ENCODE measurements at places on chromosomes 6 and 20. TPM values are rescaled to one million over a fixed set of nuclear protein-coding genes. Genes with fewer than 3 reads are reported as not detected.

DNA sequence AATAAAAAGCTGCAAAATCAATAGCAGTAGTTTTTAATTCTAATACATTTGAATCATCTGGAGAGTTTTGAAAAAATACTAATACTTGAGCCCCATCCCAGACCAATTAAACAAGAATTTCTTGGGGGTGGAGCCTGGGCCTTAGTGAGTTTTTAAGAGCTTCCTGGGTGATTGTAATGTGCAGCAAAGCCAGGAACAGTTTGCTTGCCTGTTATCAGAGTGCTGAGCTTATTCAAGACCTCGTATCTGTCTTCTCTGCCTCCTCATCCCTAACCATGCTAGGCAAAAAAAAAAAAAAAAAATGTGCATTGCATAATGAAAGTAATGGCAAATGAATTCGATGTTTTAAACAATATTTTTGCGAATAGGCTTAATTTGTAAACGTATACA lies 36.4 kb upstream of the MYB start:
- H3K27ac ChIP-seq, result no peak overlapping the region
- peaks cover 35% of the 10 kb centered on the region for H3K27me3 ChIP-seq
- no peak for DNase-seq

- peaks cover 18% of the 10 kb centered on the region for H3K27me3 ChIP-seq
- DNase-seq, result no peak
- H3K4me1 ChIP-seq, result peaks cover 3% of the 10 kb centered on the region
- no peaks in the 10 kb centered on the region for H3K36me3 ChIP-seq
- no peak overlapping the region for H3K27ac ChIP-seq
Observed at GRCh38 chr20:41638456-41638855, 20.3 kb upstream of the CHD6 start.

DNA sequence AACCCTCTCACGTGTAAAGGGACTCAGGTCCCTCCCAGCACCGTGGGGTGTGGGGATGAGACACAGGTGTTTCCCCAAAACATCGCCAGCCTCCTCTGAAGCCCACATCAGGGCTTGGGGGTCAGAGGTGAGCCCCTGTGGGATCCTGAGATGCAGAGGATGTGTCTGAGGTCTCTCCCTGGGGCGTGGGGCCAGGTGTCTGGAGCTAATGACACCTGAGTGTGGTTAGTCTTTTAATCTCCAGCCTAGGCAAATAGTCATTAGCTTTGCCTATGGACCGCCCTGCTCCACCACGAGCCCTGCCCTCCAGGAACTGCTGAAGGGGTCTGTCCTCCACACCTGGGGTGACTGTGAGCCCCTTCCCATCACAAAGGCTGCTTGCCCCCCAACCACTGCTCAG lies 1.7 kb downstream of the SRMS start:
- H3K27me3 ChIP-seq, result peaks cover 3% of the 10 kb centered on the region
- H3K4me3 ChIP-seq, result no peak overlapping the region
- peaks cover 4% of the 10 kb centered on the region for H3K4me1 ChIP-seq
- no peaks in the 10 kb centered on the region for H3K36me3 ChIP-seq
- no peak for DNase-seq
- H3K27ac ChIP-seq, result no peak overlapping the region

CLPSL1 gene
- not detected for total RNA-seq

FNDC11 gene
- 0.52 TPM for total RNA-seq

DNA sequence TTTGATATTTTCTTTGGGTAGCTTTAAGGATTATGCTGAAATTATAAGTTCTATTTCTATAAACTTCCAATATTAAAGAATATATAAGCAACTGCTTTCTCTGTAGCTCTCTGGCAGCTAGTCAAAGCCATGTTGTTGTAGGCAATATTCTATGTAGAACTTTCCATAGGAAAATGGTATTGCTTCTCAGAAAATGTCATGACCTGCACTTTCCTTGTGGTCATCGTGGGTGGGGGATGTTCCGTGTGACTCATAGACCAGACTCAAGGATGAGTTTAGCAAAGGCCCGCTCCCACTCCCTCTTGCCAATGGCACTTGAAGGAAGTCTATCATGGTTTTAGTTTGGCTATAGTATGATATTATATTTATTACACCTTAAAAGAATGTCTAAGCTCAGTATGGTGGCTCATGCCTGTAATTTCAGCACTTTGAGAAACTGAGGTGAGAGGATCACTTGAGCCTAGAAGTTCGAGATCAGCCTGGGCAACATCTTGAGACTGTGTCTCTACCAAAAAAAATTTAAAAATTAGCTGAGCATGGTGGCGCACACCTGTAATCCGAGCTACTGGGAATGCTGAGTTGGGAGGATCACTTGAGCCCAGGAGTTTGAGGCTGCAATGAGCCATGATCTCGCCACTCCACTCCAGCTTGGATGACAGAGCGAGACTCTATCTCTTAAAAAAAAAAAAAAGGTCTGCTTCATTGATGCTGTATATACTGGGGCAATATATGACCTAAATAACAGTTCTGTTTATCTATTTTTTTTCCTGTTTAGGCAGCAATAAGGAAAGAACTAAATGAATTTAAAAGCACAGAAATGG lies 36.6 kb upstream of the LTV1 start:
- no peaks in the 10 kb centered on the region for H3K27me3 ChIP-seq
- no peak overlapping the region for H3K4me3 ChIP-seq
- H3K27ac ChIP-seq, result no peak overlapping the region
- H3K36me3 ChIP-seq, result peaks cover 23% of the 10 kb centered on the region
- no peaks in the 10 kb centered on the region for H3K4me1 ChIP-seq

DNA sequence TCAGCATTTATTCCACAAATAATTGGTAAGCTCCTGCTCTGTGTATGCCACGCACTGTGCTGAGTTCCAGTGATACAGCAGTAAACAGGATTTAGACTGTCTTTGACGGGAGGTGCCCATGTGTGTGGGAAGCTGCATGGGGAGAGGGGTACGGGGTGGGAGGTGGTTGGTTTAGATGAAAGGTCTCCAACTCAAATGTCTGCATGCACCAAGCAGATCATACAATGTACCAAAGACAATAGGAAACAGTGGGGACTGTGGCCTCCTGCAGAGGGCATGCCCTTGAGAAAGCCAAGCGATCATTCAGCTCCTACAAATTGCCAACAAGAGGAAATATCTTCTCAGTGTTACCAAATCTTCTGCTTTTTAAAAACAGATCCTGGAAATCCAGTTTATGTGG lies 36.1 kb downstream of the SLC22A2 start:
- no peaks in the 10 kb centered on the region for H3K36me3 ChIP-seq
- no peaks in the 10 kb centered on the region for H3K4me1 ChIP-seq
- peaks cover 12% of the 10 kb centered on the region for H3K27me3 ChIP-seq

- no peaks in the 10 kb centered on the region for H3K27me3 ChIP-seq
- no peak overlapping the region for H3K4me3 ChIP-seq
- H3K4me1 ChIP-seq, result no peaks in the 10 kb centered on the region
- DNase-seq, result no peak
- no peaks in the 10 kb centered on the region for H3K36me3 ChIP-seq
- no peak overlapping the region for H3K27ac ChIP-seq
Observed at GRCh38 chr6:85172161-85172560, 277.7 kb upstream of the NT5E start.

DNA sequence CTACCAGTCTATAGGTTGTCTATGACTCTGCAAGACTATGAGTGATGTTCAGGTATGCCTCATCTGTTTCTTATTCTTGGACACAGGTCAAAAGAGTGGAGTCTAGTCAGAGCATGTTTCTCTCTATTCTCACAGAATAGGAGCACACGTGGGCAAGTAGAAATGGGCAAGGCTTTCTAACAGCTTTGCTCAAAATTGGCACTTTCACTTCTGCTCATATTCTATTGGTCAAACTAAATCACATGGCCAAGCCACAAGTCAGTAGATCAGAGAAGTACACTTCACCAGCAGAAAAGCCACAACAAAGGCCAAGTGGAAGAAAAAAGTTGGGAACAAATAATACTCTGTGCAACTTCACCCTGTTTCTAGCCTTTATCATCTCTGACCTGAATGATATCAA lies 354.5 kb upstream of the SYNCRIP start:
- H3K36me3 ChIP-seq, result no peaks in the 10 kb centered on the region
- no peak overlapping the region for H3K4me3 ChIP-seq
- H3K4me1 ChIP-seq, result no peaks in the 10 kb centered on the region
- H3K27ac ChIP-seq, result no peak overlapping the region
- no peaks in the 10 kb centered on the region for H3K27me3 ChIP-seq
- DNase-seq, result no peak

GRCh38 chr6:157823528-157824370 lies 703 bp downstream of the SNX9 start:
- H3K4me3 ChIP-seq, result peak overlapping the region; percentile 98
- no peak for DNase-seq
- H3K27me3 ChIP-seq, result no peaks in the 10 kb centered on the region

- H3K27ac ChIP-seq, result no peak overlapping the region
- no peak overlapping the region for H3K4me3 ChIP-seq
- no peaks in the 10 kb centered on the region for H3K4me1 ChIP-seq
- DNase-seq, result no peak
- peaks cover 3% of the 10 kb centered on the region for H3K27me3 ChIP-seq
- no peaks in the 10 kb centered on the region for H3K36me3 ChIP-seq
Observed at GRCh38 chr6:76422511-76423213, 350.2 kb upstream of the IMPG1 start.

DNA sequence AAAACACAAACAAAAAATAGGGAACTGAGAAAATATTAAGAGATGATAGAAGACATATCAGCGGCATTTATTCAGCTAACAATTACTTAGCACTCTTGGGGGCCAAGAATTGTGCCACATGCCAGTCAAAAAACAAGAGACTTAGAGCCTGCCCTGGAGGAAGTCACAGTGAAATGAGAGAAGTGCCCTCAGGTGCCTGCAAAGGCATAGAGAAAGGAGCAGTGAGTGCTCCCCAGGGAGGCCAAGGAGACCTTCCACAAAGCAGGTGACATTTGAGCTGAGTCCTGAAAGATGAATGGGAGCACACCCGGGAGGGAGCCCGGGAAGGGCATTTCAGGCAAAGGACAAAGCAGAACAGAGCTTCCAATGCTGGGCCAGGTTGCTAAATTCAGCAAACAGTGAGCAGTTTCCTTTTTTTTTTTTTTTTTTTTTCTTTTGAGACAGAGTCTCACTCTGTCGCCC lies 184.7 kb upstream of the JARID2 start:
- no peaks in the 10 kb centered on the region for H3K36me3 ChIP-seq
- no peak overlapping the region for H3K27ac ChIP-seq
- H3K4me3 ChIP-seq, result no peak overlapping the region

DNA sequence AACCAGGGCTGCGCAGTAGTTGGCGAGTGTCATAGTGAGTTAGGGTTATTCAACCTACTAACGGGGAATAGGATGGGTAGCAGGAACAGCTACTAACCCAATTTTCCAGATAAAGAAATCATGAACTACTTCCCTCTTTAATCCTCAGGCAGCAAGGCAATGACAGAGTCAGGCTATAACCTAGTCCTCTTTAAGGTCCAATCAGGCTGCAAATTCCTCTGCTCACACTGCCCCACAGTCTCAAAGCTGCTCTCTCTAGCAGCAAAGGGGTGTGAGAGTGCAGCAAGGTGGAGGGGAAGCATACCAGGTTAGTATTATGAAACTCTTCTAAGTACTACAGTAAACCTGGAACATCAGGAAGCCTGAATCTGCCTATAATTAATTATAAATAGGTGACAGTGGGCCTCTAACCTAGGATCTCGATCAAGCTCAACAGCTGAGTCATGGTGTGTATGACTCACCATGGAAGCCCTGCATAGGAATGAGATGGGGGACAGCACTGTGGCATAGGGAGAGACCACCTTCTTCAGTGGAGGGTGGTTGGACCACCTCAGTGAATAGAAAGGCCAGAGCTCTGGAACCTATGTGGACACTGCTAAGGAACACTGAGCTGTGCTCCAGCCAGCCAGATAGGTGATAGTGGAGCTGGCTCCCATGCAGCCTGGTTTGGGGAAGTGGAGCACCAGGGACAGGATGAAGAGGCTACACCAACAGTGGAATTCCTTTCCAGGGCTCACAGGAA lies 7.9 kb downstream of the PEX6 start:
- no peaks in the 10 kb centered on the region for H3K27me3 ChIP-seq
- H3K27ac ChIP-seq, result peak overlapping the region; percentile 21
- DNase-seq, result no peak

DNA sequence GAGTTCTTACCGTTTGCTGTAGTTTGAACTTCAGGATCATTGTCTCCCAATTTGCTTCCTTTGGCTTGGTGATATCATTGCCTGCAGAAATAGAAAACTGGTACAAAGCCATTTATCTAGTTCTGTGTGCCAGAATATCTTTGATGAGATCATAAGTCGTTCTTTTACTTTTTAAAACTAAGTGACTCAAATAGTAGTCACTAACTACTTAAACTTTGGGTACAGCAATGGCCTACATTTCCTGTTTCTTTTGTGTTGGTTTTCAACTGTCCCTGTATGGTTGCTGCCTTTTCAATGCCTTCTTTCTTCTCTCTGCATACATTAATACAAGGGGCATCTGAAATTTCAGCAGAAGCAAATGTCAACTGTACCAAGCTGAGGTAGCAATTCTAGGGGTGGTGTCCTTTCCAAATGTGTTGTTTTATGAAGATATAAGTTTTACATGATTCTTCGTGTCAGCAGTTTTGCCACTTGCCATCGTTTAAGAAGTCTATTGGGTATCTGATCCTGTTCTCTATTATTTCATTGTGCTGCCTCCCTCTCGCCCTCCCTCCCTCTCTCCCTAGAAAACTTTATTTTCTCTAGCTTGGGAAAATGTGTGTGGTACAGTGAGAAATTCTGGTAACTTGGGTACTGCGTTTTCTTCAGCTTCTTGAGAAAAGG lies 238.5 kb downstream of the FARS2 start:
- peaks cover 24% of the 10 kb centered on the region for H3K4me1 ChIP-seq
- peaks cover 5% of the 10 kb centered on the region for H3K36me3 ChIP-seq
- no peak overlapping the region for H3K4me3 ChIP-seq
- no peak overlapping the region for H3K27ac ChIP-seq
- DNase-seq, result no peak
- no peaks in the 10 kb centered on the region for H3K27me3 ChIP-seq

- H3K36me3 ChIP-seq, result no peaks in the 10 kb centered on the region
- no peaks in the 10 kb centered on the region for H3K27me3 ChIP-seq
- H3K4me1 ChIP-seq, result peaks cover 16% of the 10 kb centered on the region
- no peak overlapping the region for H3K4me3 ChIP-seq
- H3K27ac ChIP-seq, result no peak overlapping the region
Observed at GRCh38 chr20:15491575-15491974, 1081.7 kb downstream of the KIF16B start.

VIP gene
- not detected for total RNA-seq

GRCh38 chr6:154169193-154169847 lies 130.3 kb downstream of the OPRM1 start:
- H3K4me1 ChIP-seq, result no peaks in the 10 kb centered on the region
- H3K27me3 ChIP-seq, result no peaks in the 10 kb centered on the region
- H3K27ac ChIP-seq, result no peak overlapping the region
- no peak overlapping the region for H3K4me3 ChIP-seq
- H3K36me3 ChIP-seq, result no peaks in the 10 kb centered on the region

SLC25A27 gene
- 18.1 TPM for total RNA-seq

HSPA12B gene
- total RNA-seq, result 0.10 TPM

All from type B pancreatic cell (in vitro differentiated cells).